ENCODE measurements at places on chromosomes 6 and 20. TPM values are rescaled to one million over a fixed set of nuclear protein-coding genes. Genes with fewer than 3 reads are reported as not detected.

Gene MYLK2
- total RNA-seq = under 0.01 TPM

Gene SLC17A1
- total RNA-seq = not detected

Gene ANGPT4
- not detected for total RNA-seq

Gene ADGB
- not detected for total RNA-seq

Gene HLA-DMA
- 1.9 TPM for total RNA-seq

Gene RARS2
- total RNA-seq = 42.5 TPM

Gene GABBR1
- 12.5 TPM for total RNA-seq

Gene SLPI
- not detected for total RNA-seq

Gene LINC00237
- not detected for total RNA-seq

- no peak for DNase-seq
These were observed 35.3 kb downstream of the TGM3 start for GRCh38 chr20:2331106-2331505.

GRCh38 chr6:159999240-159999671 lies 30.4 kb downstream of the IGF2R start:
- no peak for DNase-seq

GRCh38 chr6:4320860-4321259 lies 185.5 kb upstream of the ECI2 start:
- DNase-seq = peak; percentile 98

DNA sequence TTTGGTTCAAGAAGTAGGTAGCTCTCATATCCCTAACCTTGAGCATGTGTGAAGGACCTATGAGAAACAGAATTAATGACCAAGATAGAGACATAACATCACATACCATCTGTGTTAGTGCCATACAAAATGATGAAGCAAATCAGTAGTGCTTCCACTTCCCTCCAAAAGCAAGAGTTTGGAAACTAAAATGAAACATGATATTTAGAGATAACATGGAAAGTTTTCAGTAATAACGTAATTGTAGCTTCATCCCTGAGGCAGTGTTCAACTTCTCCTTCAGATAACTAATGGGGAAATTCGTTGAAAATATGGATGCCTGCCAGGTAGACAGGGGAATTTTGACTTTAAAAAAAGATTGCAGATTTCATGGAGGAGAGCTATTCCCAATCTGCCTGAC lies 248.4 kb upstream of the IRAK1BP1 start:
- DNase-seq = no peak

DNA sequence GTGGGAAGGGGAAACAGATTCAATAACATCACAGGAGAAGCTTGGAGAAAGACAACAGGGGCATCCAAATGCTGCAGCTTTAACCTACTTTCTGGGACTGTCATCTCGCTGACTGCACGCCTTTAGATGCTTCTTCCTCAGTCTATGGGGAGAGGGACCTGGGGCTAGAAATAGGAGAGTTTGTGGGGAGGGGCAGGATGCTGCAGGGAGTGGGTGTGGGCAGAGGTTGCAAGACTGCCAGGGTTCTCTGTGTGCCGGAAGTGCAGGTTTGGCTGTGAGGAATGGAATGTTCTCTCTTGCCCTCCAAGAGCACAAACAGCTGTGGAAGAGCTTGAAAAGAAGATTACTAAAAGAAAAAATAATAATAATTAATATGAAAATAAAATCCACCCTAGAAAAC lies 93.2 kb downstream of the FOXO3 start:
- DNase-seq = peak; percentile 71

- DNase-seq = peak; percentile 31
These were observed 38.9 kb upstream of the NKX2-4 start for GRCh38 chr20:21436205-21436604.

GRCh38 chr6:150761771-150762170 lies 103.7 kb upstream of the MTHFD1L start:
- DNase-seq = no peak

DNA sequence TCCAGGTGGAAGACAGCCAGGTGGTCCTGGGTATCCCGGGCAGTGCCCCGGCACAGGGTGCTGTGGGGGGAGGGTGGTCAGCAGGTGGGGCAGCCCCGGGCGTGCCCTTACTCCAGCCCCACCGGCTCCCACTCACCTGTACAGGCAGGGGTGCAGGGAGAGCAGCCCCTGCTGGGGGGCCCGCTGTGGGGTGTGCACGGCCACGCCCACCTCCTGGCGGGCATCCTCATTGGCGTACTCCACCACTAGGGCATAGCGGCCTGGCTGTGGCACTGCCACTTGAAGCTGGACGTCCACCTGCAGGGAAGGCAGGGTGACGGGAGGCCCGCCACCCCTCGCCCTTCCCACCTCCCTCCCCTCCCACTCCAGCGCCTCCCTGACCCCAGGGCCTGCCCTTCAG lies 29.6 kb downstream of the ADRM1 start:
- no peak for DNase-seq

GRCh38 chr6:130811932-130812331 lies 15.3 kb upstream of the SMLR1 start:
- DNase-seq = no peak

GRCh38 chr6:45795678-45796077 lies 220.0 kb downstream of the CLIC5 start:
- DNase-seq = no peak

- DNase-seq = no peak
These were observed 126.8 kb downstream of the FOXC1 start for GRCh38 chr6:1736346-1737105.

Measured in fibroblast of villous mesenchyme (primary cell).